CD8-positive, alpha-beta memory T cell (primary cell): ENCODE measurements at places on chromosomes 2 and 18. TPM values are rescaled to one million over a fixed set of nuclear protein-coding genes. Genes with fewer than 3 reads are reported as not detected.

The NXPH2 gene
- total RNA-seq = not detected

The MARCO gene
- not detected for total RNA-seq

The MRPL53 gene
- total RNA-seq = 115 TPM

The RGPD6 gene
- 17.4 TPM for total RNA-seq

The ODC1 gene
- total RNA-seq = 566 TPM

The GNAL gene
- total RNA-seq = 0.38 TPM

The NAT8 gene
- total RNA-seq = not detected

The TMEM178A gene
- total RNA-seq = not detected

DNA sequence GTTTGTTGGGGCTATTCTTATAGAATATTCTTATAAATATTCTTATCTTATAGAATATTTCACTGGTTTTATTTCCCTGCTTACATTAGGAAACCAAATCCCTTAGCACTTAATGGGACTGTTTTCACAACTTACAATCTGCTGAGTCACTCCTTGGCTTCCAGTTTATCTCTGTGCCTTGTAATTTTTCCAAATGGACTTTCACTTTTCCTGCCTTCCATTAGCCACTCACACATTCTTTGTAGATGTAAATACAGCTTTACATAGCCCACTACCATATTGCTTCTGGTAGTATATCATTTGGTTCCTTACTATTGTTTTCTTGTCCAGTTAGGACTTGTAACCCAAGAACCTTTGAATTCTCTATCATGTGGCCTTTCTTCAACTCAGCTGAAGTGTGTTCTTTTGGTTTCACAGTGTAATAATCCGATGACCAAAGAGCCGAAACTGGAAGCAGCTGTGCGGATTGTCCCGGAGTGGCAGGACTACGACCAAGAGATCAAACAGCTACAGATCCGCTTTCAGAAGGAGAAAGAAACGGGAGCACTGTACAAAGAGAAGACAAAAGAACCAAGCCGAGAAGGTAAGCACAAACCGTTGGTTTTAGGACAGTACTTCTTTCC lies 96.1 kb downstream of the UGGT1 start:
- H3K27ac ChIP-seq = no peak overlapping the region
- H3K4me3 ChIP-seq = no peak overlapping the region
- no peak for DNase-seq
- no peaks in the 10 kb centered on the region for H3K4me1 ChIP-seq

- no peaks in the 10 kb centered on the region for H3K4me1 ChIP-seq
- no peak for DNase-seq
- no peak overlapping the region for H3K27ac ChIP-seq
- H3K36me3 ChIP-seq = no peaks in the 10 kb centered on the region
- no peak overlapping the region for H3K4me3 ChIP-seq
Observed at GRCh38 chr2:40361478-40361877, 90.4 kb downstream of the SLC8A1 start.

GRCh38 chr2:227515742-227516141 lies 43.8 kb downstream of the AGFG1 start:
- peaks cover 19% of the 10 kb centered on the region for H3K4me1 ChIP-seq
- H3K36me3 ChIP-seq = no peaks in the 10 kb centered on the region
- no peak overlapping the region for H3K4me3 ChIP-seq
- no peak overlapping the region for H3K27ac ChIP-seq
- no peak for DNase-seq

GRCh38 chr2:29166242-29167039 lies 51.2 kb downstream of the CLIP4 start:
- H3K36me3 ChIP-seq = peaks cover 3% of the 10 kb centered on the region
- no peak for DNase-seq
- no peaks in the 10 kb centered on the region for H3K4me1 ChIP-seq
- H3K27me3 ChIP-seq = no peaks in the 10 kb centered on the region
- no peak overlapping the region for H3K27ac ChIP-seq
- H3K4me3 ChIP-seq = no peak overlapping the region

DNA sequence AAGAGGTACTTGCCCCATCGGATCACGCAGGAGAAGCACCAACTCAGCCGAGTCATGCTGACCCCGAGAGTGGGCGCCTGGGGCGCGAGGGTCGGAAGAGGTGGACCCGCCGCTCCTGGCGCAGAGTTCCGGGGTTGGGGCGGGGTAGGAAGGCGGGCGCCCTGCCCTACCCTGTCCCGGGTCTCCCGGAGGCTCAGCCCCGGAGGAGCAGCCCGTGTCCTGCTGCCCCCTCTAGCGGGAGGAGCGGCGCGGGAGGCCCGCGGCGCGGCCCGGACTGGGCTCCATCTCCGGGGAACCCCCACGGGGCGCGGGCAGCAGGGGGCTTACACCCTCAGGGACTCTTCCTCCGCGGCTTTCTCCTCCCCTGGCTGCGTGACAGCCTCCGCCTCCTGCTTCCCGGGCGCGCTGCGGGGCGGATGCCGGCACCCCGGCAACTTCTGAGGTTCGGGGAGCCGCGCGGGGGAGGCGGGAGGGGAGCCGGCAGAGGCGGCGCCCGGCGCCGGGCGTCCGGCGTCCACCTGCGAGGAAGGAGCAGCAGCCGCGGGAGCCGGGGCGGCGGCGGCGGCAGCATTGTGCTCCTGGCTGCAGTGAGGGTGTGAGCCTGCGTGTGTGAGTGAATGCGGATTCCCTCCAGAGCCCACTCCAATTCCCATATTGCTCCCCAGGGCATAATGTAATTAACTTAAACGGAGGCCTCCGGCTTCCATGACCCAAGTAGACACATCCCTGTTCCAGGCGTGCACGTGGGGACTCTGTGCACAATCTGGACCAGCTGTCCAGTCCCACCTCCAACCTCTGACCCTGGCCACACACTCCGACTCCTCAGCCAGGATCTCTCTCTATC lies 7.6 kb upstream of the TNS1 start:
- H3K27ac ChIP-seq = no peak overlapping the region
- DNase-seq = peak; percentile 16
- peaks cover 5% of the 10 kb centered on the region for H3K4me1 ChIP-seq
- no peak overlapping the region for H3K4me3 ChIP-seq

DNA sequence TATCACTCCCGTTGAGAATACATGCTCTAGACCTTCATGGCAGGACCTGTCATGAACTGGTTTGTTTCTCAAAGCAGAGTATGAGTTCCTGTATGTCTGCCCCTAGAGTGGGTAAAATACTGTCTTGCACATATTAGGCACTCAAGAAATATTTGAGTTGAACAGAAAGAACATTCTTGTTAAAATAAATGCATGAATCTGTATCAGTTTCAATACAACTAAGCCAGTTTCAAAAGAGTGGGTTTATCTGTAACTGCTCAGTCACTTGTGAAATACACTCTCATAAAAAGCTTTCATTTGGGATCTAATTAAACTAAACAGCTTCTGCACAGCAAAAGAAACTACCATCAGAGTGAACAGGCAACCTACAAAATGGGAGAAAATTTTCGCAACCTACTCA lies 69.2 kb downstream of the RFTN2 start:
- H3K4me3 ChIP-seq = no peak overlapping the region
- H3K27ac ChIP-seq = no peak overlapping the region
- no peaks in the 10 kb centered on the region for H3K27me3 ChIP-seq
- DNase-seq = no peak
- no peaks in the 10 kb centered on the region for H3K4me1 ChIP-seq
- no peaks in the 10 kb centered on the region for H3K36me3 ChIP-seq

GRCh38 chr18:64097497-64097896 lies 51.4 kb downstream of the LINC00305 start:
- H3K27ac ChIP-seq = no peak overlapping the region
- no peaks in the 10 kb centered on the region for H3K27me3 ChIP-seq
- H3K4me1 ChIP-seq = no peaks in the 10 kb centered on the region

- no peaks in the 10 kb centered on the region for H3K4me1 ChIP-seq
- DNase-seq = no peak
- no peaks in the 10 kb centered on the region for H3K27me3 ChIP-seq
- no peak overlapping the region for H3K27ac ChIP-seq
- no peak overlapping the region for H3K4me3 ChIP-seq
- H3K36me3 ChIP-seq = no peaks in the 10 kb centered on the region
Observed at GRCh38 chr2:26901326-26902183, 53.6 kb downstream of the DPYSL5 start.

DNA sequence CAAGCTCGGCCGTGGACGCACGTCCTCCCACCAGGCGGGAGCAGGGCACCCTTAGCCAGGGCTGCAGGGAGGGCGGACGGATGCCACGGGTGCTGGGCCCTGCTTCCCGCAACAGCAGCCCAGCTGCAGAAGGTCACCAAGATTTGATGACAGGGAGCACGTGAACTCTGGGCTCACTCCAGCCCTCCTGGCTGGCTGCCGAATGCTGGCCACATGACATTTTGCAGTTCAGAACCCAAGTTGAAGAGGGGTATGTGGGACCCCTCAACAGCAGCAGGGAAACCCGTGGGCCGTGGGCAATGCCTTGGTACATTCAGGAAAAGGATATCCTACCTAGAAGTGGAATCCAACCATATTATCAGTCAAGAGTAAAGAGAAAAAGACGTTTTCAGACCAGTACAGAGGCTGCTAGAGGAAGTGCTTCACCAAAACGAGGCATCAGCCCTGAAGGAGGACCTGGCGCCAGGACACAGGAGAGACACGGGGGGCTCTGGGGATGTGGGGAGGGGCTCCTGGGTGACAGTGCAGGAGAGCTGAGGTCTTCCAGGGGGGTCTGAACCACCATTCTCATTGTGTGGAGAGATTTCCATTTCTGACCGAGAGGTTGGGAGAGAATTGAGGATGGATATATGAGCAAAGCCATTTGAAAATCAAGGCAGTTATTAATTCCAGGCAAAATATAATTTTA lies 107.4 kb upstream of the CTDP1 start:
- no peak overlapping the region for H3K27ac ChIP-seq
- H3K27me3 ChIP-seq = no peaks in the 10 kb centered on the region
- no peak overlapping the region for H3K4me3 ChIP-seq
- no peaks in the 10 kb centered on the region for H3K36me3 ChIP-seq
- no peak for DNase-seq

DNA sequence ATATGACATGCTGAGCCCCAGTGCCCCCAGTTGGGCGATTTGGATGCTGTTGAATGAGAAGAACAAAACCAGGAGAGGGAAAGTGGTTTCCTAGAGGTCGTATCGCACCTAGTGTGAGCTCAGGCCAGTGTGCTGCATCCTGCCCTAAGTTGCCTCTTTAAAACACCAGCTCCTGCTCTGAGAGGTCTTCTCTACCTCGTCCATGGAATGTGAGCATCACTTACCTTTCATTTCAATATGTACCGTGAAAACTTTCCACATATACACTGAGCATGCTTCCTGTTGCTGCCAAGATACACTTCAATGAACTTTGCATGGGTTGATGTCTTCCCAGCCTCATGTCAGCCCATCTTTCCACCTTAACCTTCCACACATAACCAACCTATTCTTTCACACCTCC lies 55.6 kb downstream of the MYT1L start:
- no peak for DNase-seq
- H3K36me3 ChIP-seq = no peaks in the 10 kb centered on the region
- no peak overlapping the region for H3K27ac ChIP-seq
- no peak overlapping the region for H3K4me3 ChIP-seq
- no peaks in the 10 kb centered on the region for H3K4me1 ChIP-seq
- no peaks in the 10 kb centered on the region for H3K27me3 ChIP-seq

DNA sequence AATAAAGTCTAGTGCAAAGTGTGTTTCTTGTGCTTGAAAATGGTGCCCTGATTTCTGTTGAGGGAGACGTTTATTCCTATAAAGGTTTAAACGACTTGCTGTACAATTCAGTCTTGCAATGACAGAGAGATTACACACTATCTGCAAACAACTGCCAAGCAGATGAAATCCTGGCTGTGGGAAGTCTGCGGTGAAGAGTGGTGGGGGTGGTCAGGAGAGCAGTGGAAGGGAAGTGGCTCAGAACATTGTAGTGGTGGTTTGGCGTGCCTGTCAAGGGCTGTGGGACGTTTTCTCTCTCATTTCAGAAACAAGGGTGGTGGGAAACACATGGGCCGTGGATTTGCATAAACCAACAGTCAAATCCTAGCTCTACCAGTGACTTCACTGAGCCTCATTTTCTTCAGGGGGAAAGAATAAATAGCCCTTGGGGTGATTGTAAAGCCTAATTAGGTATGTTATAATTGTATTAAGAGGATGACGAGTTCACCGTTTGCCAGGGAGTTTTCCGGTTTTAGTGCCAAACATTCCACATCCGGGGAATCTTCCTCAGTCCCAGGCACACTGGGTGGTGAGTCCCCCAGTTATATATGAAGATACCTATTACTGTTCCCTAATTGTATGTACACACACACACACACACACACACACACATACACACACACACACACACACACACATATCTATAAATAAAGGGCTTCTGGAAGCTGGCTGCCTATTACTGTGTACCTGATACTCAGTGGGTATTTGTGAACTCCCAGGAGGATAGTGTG lies 115.0 kb downstream of the SPTBN1 start:
- peak overlapping the region; percentile 84 for H3K27ac ChIP-seq
- no peaks in the 10 kb centered on the region for H3K27me3 ChIP-seq
- H3K4me1 ChIP-seq = peaks cover 93% of the 10 kb centered on the region
- peak; percentile 73 for DNase-seq
- H3K36me3 ChIP-seq = no peaks in the 10 kb centered on the region

- no peak overlapping the region for H3K4me3 ChIP-seq
- H3K27ac ChIP-seq = no peak overlapping the region
- no peaks in the 10 kb centered on the region for H3K27me3 ChIP-seq
- DNase-seq = no peak
- no peaks in the 10 kb centered on the region for H3K4me1 ChIP-seq
Observed at GRCh38 chr2:207253666-207254345, 88.1 kb upstream of the KLF7 start.

GRCh38 chr18:59659508-59660170 lies 37.6 kb downstream of the CCBE1 start:
- H3K4me1 ChIP-seq = no peaks in the 10 kb centered on the region
- DNase-seq = no peak
- no peak overlapping the region for H3K4me3 ChIP-seq
- H3K27me3 ChIP-seq = no peaks in the 10 kb centered on the region

- DNase-seq = no peak
- H3K27ac ChIP-seq = no peak overlapping the region
- no peak overlapping the region for H3K4me3 ChIP-seq
- H3K4me1 ChIP-seq = no peaks in the 10 kb centered on the region
- H3K36me3 ChIP-seq = no peaks in the 10 kb centered on the region
- H3K27me3 ChIP-seq = no peaks in the 10 kb centered on the region
Observed at GRCh38 chr2:36433311-36434217, 78.0 kb downstream of the CRIM1 start.

DNA sequence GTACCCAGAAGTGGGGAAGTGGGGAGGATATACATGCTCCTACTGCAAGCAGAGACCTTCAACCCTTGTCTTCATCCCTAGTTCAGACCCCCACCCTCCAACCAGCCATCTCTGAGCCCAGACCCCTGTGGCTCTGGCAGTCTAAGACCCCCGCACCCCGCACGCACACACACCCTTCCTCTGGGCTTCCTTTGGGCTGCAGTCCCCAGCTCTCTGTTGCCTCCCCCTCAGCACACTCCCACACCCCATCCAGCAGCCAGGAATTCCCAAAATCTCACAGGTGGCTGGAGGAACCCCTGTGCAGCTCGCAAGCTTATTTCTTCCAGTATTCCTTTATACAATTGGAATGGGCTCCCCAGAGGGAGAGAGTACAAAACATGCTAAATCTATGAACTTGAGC lies 13.9 kb upstream of the GYPC start:
- no peak for DNase-seq
- H3K27me3 ChIP-seq = no peaks in the 10 kb centered on the region
- H3K36me3 ChIP-seq = no peaks in the 10 kb centered on the region
- no peak overlapping the region for H3K27ac ChIP-seq

GRCh38 chr2:41495050-41495449 lies 552.8 kb upstream of the PKDCC start:
- DNase-seq = no peak
- no peaks in the 10 kb centered on the region for H3K36me3 ChIP-seq
- H3K4me1 ChIP-seq = no peaks in the 10 kb centered on the region
